Hematopoietic multipotent progenitor cell (in vitro differentiated cells): ENCODE measurements at places on chromosomes 7 and 10.

DNA sequence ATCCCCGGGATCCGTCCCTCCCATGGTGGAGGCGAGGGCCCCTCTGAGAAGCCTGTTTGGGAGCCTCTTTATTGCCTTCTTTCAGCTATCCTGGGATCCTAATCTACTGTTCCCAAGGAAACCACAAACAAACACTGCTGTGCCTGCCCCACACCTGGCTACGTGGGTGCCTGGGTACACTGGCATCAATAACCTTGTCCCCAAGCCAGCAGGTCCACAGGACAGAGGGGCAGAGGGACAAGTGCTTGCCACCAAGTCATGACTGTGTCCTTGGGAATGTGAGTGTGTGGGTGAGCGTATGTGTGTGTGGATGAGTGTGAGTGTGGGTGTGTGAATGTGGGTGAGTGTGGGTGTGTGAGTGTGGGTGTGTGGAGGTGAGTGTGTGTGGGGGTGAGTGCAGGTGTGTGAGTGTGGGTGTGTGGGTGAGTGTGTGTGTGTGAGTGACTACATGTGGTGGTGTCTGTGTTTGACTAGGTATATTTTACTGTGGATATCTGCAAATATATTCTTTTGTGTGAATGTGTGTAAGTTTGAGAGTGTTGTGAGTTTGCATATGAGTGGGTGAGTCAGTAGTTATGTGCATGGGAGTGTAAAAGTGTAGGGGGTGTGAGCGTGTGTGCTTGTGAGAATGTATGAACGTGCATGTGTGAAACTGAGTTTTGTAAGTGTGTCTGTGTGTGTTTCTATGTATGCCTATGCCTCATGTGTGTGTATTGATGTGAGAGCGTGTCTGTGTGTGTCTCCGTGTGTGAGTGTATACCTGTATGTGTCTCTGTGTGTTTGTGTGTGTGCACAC lies 96.1 kb downstream of the TNS3 start:
- no peak for DNase-seq

DNA sequence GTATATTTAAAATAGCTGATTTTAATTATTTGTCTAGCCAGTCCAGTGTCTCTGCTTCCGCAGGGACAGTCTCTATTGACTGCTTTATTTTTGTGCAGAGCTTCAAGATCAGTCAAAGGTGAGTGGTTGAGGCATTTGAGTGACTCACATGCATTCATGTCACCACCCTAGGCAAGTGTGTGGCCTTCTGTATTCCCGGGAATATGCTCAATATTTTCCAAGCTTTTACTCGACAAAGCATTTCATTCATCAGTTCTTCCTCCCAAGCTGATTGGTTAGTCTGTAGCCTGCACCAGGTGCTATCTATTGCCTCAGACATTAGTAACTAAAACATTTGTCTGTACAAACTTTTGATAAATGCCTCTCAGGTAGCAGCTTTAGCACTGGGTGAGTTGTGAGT lies 471.5 kb upstream of the NRG3 start:
- no peak for DNase-seq

DNA sequence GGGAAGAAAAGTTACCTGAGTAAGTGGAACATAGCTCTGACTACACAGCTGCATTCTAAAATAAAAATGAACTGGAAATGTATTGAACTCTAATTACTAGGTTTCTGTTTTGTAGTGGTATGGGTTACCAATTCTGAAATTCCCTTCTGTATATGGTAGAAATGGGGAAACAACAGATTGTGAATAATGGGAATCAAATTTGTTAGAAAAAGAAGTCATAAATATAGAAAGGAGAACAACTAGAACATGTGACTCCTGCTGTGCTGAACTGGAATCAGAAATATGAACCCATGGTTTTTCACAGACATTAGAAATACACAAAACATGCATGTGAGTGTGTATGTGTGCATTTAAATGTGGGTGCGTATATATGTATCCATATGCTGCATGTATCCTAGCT lies 27.0 kb downstream of the MCMBP start:
- no peak for DNase-seq

- no peak for DNase-seq
These were observed 5.5 kb downstream of the ZP3 start for GRCh38 chr7:76430211-76430610.

GRCh38 chr7:54859066-54859465 lies 100.1 kb upstream of the SEC61G start:
- no peak for DNase-seq

GRCh38 chr10:72539137-72539536 lies 86.7 kb downstream of the MICU1 start:
- no peak for DNase-seq
